ENCODE measurements at places on chromosomes 12 and 14.

GRCh38 chr12:124727264-124727800, 136.3 kb downstream of the SCARB1 start:
- DNase-seq, result no peak

DNA sequence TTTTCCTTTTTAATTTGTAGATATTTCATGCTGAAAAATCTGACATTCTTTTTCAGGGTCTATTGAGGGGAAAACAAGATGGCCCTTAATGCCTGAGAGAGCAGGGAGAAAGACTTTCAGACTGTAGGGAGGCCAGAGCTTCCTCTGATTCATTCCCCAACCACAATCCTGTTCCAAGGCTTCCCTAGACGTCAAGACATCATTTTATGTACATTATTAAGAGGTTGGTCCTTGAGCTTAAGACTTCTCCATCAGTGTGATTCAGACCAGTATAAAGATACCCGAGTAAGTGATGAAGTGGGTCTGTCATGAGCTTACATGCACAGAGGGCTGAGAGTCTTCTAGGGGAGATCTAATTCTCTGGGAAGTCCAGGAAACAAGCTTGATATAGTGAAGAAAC, 57.3 kb downstream of the AVPR1A start:
- DNase-seq, result no peak

DNA sequence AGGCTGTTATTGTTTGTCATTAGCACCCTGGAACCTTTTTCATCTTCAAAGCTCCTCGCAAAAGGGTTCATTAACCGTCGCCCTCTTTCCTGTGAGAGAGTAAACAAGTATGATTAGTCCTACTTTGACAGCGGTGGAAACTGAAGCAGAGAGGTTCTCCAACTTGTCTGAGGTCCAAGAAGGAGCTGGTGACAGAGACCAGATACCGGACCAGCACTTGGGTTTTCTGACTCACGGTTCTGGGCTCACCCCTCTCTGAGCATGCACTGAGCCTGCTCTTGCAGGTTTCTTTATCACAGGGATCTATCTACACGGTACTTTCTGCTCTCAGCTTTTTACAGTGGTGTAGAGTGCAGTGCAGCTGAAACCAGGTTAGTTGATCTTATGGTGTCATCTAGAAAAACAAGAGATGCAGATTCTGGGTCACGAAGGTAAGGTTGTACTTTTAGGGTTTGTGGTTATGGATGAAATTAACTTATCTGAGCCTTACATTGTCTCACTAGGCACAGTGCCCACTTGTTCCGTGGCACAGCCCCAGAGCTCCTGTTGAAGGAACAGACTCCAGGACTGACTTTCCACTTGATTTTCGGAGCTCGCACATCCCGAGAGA, 62.1 kb downstream of the PPP2R5C start:
- peak; percentile 52 for DNase-seq

GRCh38 chr12:76455582-76456345, 103.8 kb downstream of the OSBPL8 start:
- DNase-seq, result peak; percentile 50

DNA sequence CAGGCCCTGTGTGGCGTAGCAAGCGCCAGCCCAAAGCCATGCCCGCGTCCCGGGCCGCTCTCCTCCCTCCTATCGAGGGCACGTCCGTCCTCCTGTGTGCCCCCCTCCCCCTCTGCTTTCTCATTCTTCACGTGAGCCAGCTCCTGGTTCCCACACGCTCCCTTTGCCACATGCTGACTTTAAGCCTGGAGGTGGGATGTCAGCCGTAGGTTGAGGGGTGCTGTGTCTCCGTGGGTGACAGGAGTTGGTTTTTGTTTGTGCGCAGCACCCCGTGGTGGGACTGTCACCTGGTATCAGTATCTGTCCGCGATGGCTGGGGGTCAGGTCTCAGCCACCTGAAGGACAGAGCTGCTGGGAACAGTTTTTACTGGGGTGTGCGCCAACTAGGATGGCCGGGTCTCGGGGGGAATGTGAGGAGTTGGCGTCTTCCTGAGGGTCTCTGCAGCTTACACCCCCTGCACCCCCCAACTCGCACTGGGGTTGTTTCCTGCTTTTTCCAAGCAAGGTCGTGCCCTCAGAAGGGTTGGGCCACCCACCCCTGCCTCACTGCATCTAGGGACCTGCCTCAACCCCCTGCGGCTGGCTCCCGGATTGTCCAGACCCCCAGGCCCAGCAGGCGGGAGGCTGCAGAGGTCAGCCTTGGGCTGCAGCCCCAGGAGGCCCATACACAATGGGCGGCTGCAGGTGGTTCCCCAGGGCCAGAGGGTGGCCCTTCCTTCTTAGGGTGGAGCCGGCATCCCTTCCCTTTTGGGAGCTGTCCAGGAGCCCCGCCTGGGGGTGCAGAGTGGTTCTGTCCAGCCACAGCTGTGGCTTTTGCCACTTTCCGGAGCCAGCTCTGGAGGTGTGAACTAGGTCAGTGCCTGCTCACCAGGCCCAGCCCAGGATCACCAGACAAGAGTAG, 7.3 kb downstream of the ULK1 start:
- DNase-seq, result no peak

GRCh38 chr12:110937104-110937641, 16.8 kb upstream of the MYL2 start:
- DNase-seq, result peak; percentile 49
